KG1 (cell line): ENCODE measurements at places on chromosomes 16 and 17.

GRCh38 chr16:26672206-26672605 lies 394.5 kb upstream of the C16orf82 start:
- DNase-seq = no peak

DNA sequence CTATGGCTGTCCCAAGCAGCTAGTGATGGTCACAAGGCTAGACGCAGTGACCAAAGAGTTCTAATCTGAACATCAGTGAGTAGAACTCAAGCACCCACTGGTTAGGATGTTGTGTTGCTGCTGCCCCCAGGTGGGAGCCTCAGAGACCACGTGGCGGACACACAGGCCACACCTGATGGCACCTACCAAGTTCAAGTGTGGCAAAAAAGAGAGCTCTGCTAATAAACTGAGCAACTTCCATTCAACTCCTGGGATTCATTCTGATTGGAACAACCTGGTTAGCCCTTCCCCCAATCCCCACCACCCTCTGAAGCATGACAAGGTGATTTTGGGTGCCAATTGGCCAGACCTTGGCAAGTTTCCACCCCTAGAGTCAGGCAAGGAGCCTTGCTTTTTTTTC lies 3.5 kb upstream of the LCMT1 start:
- peak; percentile 12 for DNase-seq

- no peak for DNase-seq
Observed at GRCh38 chr16:3292604-3293003, 9.3 kb downstream of the ZNF263 start.

GRCh38 chr17:29078183-29079045 lies 35.5 kb downstream of the PIPOX start:
- DNase-seq = no peak
